AG09319 (cell line): ENCODE measurements at places on chromosomes 7 and 10.
A peak's percentile ranks its signal among the peaks of the same experiment; 100 is the strongest.

DNA sequence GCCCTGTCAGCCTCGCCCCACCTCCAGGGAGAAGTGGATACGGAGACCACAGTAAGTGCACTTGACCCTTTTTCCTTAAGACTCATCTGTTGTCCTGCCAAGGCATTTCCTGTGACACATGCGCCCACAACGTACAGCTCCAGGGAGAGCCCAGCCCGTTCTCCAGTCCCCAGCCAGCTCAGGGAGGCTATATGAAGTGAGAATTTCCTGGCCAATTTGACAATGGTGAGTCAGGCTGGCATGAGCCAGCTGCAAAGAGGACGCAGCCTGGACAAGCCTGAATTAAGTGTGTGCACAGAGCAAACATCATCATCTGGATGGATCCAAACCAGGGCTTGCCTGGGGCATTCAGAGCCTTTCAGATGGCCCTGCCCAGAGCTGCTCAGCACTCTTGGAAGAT is 244.8 kb downstream of the KCNMA1 start:
- peak; percentile 66 for DNase-seq

GRCh38 chr7:147363101-147363500 is 1227.5 kb upstream of the C7orf33 start:
- DNase-seq, result no peak

- DNase-seq, result no peak
These were observed 213.0 kb upstream of the CHRM2 start for GRCh38 chr7:136655414-136655813.

- DNase-seq, result no peak
These were observed 150.2 kb upstream of the MEOX2 start for GRCh38 chr7:15836651-15837050.

- no peak for DNase-seq
These were observed 35.8 kb upstream of the TRUB1 start for GRCh38 chr10:114902151-114902550.

DNA sequence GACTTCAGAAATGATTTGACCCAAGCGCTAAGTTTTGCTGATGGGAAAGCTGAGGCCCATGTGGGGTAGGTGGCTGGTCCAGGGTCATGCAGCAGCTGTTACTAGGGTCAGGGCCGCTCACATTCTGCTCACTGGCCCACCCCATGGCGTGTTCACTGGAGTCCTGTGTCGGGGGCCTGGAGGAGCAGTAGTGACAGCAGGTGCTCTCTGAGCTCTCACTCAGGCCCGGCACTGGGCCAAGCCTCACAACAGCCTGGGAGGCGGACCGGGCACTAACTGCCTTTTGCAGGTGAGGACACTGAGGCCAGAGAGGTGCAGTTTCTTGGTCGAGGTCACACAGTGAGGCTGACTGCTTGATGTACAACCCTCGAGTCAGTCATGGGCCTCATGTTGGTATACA is 82.7 kb downstream of the GLRX3 start:
- no peak for DNase-seq

DNA sequence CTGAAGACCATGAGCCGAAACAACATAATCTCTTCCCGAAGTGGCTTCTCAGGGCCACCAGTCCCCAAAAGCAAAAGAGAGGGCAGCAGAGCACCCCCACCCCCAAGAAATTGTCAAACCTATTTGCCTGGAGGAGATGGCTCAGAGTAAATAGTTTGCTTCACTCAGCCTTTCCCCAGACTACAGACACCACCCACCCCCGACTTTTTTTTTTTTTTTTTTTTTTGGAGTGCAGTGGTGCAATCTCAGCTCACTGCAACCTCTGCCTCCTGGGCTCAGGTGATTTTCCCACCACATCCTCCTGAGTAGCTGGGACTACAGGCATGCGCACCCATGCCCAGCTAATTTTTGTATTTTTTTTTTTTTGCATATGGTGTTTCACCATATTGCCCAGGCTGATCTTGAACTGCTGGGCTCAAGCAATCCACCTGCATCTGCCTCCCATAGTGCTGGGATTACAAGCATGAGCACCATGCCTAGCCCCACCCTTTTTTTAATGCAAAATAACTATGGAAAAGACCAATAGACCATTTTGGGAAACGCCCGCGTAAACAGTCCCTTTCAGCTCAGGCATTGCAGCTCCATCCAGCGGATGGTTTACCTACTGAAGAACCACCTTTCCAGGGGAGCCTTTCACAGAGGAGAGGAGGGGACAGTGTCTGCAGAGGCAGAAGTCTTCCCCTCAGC is 9.7 kb downstream of the ZMIZ1 start:
- no peak for DNase-seq

GRCh38 chr7:24820730-24821044 is 63.4 kb upstream of the GSDME start:
- peak; percentile 63 for DNase-seq

- DNase-seq, result no peak
These were observed 130.7 kb upstream of the NOBOX start for GRCh38 chr7:144534196-144534595.

- no peak for DNase-seq
These were observed 24.1 kb upstream of the BHLHA15 start for GRCh38 chr7:98187138-98187502.

DNA sequence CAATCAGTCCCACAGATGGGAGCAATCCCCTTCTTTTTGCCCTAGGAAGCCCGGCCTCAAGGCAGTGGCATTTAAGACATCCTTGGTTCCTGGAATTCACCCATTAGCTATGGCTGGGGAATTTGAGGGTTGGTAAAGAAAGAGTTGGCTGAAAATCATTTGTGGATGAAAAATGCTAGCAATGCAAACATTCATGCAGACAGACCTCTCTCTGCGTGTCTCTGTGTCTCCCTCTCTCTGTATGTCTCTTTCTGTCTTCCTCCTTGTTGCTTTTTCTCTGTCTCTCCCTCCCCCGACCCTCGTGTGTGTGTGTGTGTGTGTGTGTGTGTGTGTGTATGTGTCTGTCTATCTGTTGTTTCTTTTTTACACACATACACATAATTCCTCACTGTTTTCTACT is 19.4 kb downstream of the LDB3 start:
- DNase-seq, result peak; percentile 56

DNA sequence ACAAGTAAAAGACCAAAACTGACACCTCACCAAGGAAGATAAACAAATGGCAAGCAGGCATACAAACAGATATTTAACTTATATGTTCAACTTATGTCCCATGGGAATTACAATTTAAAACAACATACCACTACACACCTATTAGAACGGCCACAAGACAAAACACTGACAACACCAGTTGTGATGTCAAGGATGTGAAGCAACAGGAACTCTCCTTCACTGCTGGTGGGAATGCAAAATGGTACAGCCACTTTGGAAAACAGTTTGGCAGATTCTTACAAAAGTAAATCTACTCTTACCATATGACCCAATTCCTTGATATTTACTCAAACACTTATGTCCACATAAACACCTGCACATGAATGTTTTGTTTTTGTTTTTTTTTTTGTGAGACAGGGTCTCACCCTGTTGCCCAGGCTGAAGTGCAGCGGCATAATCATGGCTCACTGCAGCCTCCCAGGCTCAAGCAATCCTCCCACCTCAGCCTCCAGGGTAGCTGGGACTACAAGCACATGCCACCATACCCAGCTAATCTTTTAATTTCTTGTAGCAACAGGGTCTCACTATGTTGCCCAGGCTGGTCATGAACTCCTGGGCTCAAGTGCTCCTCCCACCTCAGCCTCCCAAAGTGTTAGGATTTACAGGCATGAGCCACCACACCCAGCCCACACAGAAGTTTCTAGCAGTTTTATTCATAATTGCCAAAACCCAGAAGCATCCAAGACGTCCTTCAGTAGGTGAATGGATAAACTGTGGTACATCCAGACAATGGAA is 27.3 kb downstream of the HERC4 start:
- no peak for DNase-seq

DNA sequence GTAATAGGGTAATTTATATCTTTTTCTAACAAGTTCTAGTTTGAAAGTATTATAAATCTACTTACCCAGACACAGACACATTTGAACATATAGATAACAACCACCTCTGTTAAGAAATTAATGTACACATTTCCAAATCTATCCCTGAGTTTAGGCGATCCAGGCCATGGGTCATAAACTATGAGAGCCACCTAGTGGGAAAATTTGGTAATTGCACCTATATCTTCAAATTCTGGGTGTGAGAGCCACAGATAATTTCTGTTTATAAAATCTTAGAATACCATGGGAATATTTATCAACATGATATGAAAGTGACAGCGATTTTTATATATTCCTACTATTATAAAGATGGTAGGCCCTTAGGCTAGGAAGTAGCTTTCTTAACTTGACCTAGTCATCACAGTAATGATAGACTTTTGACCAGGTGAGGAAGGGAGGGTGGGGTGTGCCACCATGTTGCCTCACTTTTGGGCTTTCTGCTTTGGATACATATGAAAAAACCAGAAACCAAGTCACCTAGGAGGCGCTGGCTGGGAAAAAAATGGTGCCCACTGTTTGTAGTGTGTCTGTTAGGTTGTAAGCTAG is 8.0 kb upstream of the EPHA1 start:
- no peak for DNase-seq

DNA sequence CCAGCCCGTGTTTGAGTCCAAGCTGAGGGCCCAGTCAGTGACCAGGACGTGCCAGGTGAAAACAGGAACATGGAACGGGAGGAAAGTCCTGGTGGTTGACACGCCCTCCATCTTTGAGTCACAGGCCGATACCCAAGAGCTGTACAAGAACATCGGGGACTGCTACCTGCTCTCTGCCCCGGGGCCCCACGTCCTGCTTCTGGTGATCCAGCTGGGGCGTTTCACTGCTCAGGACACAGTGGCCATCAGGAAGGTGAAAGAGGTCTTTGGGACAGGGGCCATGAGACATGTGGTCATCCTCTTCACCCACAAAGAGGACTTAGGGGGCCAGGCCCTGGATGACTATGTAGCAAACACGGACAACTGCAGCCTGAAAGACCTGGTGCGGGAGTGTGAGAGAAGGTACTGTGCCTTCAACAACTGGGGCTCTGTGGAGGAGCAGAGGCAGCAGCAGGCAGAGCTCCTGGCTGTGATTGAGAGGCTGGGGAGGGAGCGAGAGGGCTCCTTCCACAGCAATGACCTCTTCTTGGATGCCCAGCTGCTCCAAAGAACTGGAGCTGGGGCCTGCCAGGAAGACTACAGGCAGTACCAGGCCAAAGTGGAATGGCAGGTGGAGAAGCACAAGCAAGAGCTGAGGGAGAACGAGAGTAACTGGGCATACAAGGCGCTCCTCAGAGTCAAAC is 5.2 kb downstream of the GIMAP5 start:
- DNase-seq, result no peak

DNA sequence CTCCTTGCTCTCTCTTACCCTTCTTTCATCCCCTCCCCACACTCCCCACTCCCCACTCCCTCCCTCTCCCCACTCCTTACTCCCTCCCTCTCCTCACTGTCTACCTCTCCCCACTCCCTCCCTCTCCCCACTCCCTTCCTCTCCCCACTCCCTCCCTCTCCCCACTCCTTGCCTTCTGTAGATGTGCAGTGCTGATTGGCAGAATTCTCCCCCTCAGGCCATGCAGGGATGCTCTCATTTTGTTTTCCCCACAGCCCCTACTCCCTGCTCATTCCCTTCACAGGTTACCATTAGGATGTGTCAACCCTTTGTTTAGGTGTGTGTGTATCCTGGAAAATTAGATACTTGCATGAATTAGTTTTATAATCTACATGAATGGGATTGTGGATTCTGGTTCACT is 90.3 kb downstream of the CELF2 start:
- DNase-seq, result no peak

DNA sequence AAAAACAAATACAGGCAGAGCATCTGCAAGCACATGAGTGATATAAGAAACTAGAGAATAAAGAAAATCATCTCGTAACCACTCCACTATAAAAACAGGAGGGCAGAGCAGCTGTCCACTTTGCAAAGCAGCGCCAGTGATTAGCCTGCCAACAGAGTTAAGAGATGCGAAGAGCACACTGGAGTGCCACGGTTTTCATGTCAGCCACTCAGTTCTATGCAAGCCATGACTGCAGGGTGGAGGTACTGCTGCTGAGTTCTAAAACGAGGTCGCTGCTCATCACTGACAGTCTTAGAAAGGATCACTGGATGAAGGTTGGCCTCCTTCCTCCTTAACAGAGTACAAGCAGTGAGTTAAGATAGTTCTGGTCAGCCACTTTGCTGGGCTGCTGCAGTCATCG is 58.5 kb downstream of the FGFR2 start:
- no peak for DNase-seq

- DNase-seq, result no peak
These were observed 68.0 kb upstream of the VKORC1L1 start for GRCh38 chr7:65804887-65805286.

DNA sequence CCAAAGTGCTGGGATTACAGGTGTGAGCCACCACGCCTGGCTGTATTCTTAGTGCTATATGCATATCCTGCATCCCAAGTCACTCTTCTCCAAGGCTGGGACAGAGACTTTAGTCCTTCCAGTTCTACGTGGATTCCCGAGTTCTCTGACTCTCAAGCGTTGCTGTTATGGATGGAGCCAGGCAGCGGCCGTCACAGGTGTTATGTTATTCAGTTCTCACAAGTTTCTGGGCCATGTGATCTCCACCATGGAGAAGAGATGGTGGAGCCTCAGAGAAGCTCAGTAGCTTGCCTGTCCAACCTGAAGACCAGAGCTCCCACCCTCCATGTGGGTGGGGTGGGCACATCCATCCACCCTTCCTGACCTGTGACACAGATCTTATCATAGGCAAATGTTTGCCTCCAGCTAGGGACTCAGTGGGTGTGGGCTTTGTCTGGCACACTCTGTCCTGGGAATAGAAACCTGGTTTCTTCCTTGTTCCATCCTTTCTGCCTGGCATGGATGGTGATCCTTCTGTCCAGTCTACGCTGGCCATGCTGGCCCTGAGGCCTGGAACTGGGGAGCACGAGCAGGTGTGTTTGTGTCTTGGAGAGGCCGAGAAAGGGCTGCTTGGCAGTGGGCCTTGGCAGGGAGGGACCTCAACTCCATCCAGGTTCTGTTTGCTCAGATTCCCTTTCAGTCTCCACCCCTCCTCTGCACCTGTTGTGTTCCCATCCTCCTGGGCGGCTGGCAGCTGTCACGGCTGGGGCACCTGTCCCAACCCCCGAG is 55.3 kb downstream of the NEURL1 start:
- no peak for DNase-seq

- DNase-seq, result no peak
These were observed 9.8 kb upstream of the CDHR1 start for GRCh38 chr10:84184517-84184916.

DNA sequence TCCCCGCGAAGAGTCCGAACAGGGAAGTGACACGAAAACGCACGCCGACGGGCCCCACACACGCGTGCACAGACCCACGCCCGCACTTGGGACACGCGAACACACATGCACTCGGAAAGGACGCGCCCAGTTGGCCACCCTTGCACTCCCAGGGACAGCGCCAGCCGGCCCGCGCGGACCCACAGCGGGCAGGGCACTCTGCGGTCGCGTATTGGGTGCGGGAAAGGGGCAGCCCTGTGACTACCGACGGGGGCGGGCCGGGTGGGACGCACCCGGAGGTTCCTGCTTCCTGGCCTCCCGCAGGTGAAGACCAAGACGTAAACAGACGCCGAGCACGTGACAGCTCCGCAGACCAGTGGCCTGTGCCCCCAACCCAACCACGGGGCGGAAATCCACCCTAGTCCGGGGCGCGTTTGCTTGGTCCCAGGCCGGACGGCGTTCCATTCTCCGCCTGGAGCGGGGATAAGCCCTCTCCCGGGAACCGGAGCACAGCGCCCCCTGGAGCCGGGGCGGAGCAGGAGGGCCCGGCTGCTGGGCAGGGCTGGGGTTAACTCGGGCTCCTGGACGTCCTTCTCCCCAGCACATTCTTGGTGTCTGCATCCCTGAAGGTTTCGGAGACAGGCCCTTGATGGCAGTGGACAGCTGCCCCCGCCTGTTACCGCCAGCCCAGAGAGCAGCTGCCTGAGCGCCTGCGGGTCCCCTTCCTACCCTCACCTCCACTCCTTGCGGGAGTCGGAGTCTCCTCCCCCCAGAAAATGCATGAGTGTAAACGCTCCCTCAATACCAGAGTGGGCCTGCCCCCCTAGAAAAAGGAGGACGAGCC is 2.0 kb upstream of the LZTS2 start:
- DNase-seq, result no peak
